ENCODE measurements at places on chromosomes 4 and X.

- DNase-seq: no peak
Measured at GRCh38 chr4:121991968-121992367, 40.1 kb upstream of the TRPC3 start.

DNA sequence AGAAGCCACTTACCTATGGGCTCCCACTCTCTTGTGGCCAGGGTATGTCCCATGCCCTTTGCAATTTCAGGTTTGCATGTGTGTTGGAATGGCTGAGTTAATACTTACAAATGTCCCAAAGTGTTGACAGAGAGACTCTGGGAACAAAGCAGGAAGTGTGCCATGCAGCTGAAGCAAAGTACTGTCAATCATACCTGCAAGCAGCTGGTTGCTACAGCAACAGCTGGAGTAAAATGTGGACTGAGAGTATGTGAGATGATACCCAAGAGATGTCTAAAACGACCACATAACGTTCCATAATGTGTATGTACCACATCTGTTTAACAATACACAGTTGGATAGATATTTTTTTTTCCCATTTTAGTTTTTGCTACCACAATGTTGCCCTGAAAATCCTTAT is 82.8 kb upstream of the CAMK2D start:
- no peak for DNase-seq

- no peak for DNase-seq
Measured at GRCh38 chrX:151393514-151393913, 3.5 kb upstream of the VMA21 start.

- no peak for DNase-seq
Measured at GRCh38 chr4:141158219-141158618, 24.9 kb upstream of the RNF150 start.

GRCh38 chr4:184472614-184473498 is 1.5 kb downstream of the IRF2 start:
- no peak for DNase-seq

DNA sequence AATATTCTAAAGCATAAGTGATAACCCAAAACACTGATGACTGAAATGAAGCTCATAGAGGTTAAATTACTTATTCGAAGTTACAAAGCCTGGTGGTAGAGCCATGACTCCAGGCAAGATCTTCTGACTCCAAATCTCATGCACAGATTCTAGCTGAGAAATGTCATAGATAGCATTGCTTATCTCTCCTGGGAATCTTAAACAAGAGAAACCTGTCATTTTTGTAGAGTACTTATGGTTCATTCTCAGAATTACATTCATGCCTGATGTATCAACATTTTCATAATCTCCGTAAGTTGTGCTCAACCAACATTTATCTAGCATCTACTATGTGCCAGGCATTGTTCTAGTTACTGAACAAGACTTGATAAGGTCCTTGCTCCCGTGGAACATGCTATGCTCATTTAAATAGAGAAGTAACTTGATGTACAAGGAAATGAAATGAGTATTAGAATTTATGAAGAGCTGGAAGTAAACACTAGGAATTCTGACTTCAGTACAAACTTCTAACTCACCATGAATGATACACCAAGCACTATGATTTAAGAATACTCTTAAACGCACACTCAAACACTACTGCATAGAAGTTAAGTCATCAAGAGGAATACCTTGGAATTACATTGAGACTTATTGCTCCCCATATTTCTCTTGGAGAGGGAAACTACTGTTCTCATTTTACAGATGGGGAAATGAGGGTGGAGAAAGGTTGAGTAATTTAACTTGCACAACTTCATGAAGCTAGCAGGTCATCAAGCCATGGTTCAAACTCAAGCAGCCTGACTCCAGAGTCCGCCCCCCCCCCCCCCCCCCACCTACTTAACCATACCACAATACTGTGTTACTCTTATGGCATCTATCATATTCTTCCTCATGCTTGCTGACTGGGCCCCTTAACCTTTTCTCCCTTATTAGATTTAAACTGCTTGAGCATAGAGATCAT is 45.4 kb downstream of the MBNL3 start:
- DNase-seq: no peak

DNA sequence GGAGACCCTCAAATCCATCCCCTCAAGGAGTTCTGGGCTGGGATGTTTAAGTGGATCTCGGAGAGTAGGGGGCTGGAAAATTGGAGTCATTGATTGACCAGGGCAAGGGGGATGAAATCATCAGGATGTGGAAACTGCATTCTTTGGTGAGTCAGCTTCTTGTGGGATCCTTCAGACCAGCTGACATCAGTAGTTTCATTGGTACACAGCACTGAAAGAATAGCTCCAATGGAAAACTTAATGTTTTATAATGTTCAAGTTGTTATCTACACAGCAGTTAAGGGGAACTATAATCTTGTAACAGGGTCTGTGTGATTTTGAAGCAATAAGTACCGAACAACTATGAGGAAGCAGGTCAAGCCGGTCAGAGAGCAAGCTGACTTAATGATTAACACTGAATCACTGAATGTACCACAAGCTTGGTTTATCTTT is 506.1 kb downstream of the RPA4 start:
- no peak for DNase-seq

GRCh38 chr4:108829966-108830492 is 67.2 kb upstream of the ETNPPL start:
- DNase-seq: no peak

DNA sequence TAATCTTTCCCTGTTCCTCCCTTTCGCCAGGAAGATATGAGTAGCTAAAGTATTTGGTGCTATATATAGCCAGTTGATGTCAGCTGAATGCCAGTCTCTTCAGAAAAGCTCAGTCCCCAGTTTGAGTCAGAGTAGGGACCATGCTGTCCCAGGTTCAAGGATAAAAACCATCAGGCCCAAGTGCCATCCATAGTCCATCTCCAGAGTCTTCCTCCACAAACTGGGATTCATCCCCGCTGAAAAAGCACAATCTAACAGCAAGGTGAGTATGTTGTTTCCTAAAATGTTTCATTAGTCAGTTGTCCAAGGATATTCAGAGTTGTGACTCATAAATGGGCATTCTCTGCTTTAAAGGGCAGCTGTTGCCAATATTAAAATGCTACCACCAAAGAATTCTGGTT is at the start of gene MYOZ2:
MYOZ2 (plus strand) TSS at position 112 of the 401 bp plus-strand sequence. CDS start 694 bp downstream, outside the sequence.
- no peak for DNase-seq

DNA sequence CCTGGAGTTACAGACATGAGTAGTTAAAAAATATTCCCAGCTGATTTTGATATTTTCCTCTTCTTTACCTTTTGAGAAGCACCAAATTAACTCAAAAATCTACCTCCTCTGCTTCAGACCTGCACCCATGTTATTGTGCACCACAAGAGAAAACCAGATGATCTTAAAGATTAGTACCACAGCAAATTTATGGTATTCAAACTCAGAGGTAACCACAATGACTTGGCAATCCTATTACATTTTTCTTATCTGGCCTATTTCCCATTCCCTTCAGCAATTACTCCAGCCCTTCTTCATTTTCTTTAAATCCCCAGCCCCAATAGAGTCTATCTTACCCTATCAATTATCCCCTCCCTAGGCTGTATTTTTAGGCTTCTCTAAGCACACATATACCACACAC is 535.1 kb downstream of the FAT4 start:
- no peak for DNase-seq

DNA sequence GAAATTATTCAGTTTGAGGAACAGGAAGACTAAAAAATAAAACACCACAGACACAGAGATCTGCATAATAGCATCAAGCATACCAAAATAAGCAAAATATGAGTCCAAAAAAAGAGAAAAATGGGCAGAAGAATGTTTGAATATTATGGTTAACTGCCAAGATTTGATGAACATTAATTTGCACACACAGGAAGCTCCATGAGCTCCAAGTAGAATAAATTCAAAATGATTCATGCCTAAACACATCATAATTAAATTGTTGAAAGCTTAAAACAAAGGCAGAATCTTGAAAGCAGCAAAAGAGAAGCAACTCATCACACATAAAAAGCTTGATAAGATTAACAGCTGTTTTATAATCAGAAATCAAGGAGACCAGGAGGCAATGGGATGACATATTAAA is 156.6 kb upstream of the ARSJ start:
- DNase-seq: no peak

GRCh38 chr4:159018062-159018629 is 84.7 kb upstream of the RAPGEF2 start:
- no peak for DNase-seq

DNA sequence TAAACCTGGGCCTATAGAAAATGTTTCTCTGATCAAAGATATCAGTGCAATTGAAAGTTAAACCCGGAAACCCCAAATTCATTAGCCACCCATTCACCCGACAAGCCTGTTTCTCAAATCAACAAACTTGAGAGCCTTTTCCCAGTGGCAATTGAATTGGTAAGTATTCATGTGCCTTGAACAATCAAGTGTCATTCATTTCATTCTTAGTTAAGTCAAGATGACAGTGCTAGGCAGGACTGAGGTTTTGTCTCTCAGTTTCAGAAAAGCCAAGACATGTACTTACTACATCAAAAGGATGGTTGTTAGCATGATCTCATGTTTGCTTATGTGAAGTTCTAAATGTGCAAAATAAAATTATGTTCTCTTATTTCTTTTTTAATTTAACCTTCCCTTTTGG is 32.3 kb downstream of the CC2D2A start:
- DNase-seq: no peak

- DNase-seq: no peak
Measured at GRCh38 chr4:112702892-112703291, 65.9 kb downstream of the LARP7 start.

DNA sequence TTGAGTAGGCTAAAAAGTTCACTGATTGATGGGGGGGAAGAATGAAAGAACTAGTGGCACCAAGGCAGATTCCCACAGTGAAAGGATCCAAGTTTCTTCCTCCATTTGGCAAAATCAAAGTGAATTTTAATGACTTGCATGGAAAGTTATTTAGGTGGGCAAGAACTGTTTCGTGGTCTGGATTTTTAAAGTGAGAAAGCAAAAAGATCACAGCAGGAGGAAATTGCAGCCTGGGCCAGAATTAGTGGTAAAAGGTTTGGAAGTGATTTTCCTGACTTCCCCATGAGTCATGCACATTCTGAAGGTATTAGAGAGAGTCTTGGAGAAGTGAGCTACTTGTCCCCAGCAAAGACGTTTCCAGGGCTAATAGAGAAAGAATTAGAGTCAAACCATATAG is 207.8 kb downstream of the ANTXR2 start:
- DNase-seq: no peak

DNA sequence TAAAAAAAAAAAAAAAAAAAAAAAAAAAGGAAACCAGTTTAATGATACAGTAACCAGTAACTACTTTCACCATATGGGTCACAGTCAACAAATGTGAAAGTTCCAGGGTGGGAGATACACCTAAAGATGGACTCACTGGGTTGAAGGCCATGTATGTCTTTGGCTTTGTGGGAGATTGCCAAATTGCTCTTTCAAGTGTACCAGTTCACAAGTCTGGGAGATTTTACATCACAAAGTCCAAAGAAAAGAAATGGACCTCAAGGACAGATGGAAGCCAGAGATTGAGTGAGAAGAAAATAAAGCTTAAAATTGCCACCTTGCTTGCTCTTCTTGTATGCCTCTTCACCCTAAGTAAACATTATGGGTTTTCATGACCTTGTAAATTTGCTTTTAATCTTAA is 65.3 kb downstream of the NHS start:
- DNase-seq: no peak

GRCh38 chrX:1591863-1592469 is 562 bp downstream of the AKAP17A start:
- DNase-seq: no peak

DNA sequence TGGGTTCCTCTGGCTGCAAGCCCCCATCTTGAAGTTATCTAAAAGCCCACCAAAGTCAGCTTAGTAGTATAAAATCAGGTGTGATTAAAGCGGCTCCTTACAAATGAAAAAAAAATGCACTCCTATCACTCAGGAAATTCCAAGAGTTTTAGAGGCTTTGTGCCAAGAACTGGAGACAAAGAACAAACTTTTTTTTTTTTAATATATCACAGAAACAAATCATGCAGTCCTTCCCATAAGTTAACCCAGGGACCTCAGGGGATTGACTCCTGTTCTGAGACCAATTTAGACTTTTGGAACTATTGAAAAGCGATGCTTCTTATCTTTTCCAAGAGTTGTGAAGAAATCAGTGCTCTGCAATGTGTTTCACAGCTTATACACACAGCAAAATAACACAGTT is 53.6 kb downstream of the HHIP start:
- no peak for DNase-seq
